ENCODE measurements at places on chromosomes 5 and 9.

- H3K27ac ChIP-seq: no peak overlapping the region
- DNase-seq: peak; percentile 62
- H3K36me3 ChIP-seq: no peaks in the 10 kb centered on the region
- no peaks in the 10 kb centered on the region for H3K27me3 ChIP-seq
- H3K4me3 ChIP-seq: no peak overlapping the region
Measured at GRCh38 chr9:33921967-33922895, 105.3 kb downstream of the UBE2R2 start.

DNA sequence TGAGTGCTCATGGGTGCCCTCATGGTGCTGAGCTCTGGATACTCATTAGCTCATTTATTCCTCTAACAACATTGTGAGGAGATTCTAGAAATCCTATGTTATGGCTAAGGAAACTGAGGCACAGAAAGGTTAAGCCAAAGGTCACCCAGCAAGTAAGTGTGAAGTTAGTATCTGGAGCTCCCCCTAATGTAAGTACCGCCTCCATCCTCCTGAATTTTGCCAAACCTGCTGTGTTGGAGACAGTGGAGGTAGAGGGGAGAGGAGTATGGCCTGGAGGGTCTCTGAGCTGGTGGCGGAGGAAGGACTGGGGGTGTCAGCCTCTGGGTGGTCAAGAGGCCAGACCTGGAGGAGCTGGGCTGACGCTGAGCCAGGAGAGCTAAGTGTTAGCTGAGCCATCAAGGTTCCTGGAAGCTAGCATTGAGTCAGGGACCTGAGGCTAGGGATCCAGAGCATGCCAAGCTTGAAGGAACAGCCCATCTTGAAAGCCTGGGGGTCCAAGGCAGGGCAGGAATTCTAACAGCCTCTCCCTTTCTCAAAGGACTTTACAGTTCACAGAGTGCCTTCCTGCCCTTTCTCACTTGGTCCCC lies 114.8 kb downstream of the RGS3 start:
- DNase-seq: peak; percentile 82
- H3K4me1 ChIP-seq: peaks cover 100% of the 10 kb centered on the region
- peak overlapping the region; percentile 69 for H3K4me3 ChIP-seq
- peaks cover 2% of the 10 kb centered on the region for H3K36me3 ChIP-seq
- H3K27ac ChIP-seq: peak overlapping the region; percentile 87
- no peaks in the 10 kb centered on the region for H3K27me3 ChIP-seq

DNA sequence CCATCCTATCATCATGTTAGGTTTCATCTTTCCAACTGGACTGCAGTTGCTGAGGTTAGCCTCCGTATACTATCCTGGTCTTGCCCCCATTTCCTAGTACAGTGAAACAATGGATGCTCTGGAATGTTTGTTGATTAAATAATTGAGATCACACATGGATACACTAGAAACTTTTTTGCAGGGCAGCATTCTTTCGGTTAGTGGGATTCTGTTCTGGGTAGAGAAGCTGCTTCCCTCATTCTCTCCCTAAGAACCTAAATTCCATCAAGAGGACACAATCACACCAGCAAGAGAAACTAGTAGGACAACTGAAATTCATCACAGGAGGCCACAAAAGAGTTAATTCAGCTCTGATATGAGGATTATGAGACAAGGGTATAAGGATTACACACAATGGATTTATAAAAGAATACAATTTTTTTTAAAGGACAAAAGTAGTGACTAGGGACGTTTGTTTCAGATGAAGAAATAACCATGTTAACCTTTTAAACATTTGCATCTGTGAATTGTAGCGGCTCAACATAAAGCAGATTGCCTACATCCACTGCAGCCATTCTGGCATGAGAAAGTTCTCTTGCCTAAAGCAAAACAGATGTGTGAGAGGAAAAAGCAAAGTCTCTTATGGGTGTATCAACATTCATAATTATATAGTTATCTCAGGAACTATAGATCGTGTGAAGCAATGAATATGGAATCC lies 162.7 kb upstream of the LHFPL2 start:
- no peak for DNase-seq
- H3K27ac ChIP-seq: no peak overlapping the region
- no peak overlapping the region for H3K4me3 ChIP-seq
- H3K4me1 ChIP-seq: no peaks in the 10 kb centered on the region
- H3K27me3 ChIP-seq: no peaks in the 10 kb centered on the region

GRCh38 chr9:127854184-127854806 lies at the start of gene ENG:
ENG (minus strand) TSS chr9:127854658; CDS start chr9:127854355, 303 bp downstream.
- no peaks in the 10 kb centered on the region for H3K27me3 ChIP-seq
- DNase-seq: peak; percentile 89
- no peaks in the 10 kb centered on the region for H3K36me3 ChIP-seq

DNA sequence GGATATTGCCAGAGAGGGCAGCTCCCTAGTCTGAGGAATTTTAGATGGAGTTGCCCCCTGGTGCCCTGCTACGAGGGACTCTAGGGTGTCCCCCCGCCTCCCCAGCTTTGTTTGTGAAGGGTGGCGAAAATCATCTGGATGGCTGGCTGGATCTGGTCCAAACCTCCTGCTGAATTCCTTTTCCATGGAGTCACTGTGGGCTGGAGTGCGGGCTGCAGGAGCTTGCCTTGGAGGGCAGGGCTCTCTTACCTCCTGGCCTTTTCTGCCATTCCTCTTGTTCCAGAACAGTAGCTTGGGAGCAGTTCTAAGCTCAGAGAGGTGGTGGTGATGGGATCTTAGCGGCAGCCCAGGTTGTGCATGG lies 2.1 kb downstream of the SYNPO start:
- no peaks in the 10 kb centered on the region for H3K36me3 ChIP-seq
- H3K27ac ChIP-seq: peak overlapping the region; percentile 86
- no peaks in the 10 kb centered on the region for H3K27me3 ChIP-seq
- no peak overlapping the region for H3K4me3 ChIP-seq
- DNase-seq: peak; percentile 46

DNA sequence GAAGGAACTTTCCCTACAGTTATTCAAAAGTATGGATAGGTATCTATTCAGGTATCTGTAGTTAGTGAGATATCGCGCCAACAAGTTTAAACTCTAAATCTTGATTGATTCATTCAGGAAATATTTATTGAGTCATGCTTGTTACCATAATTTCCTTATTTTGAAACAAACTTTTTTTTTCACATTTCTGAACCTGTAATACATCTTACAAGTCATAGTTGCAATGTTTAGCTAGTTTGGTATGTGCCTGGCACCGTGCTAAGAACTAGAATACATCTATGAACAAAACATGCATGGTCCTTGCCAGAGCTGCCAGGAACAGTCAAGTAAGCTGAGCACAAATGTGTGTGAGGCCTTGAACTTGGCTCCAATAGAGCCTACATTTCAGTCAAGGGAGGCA lies 226.4 kb downstream of the PCSK5 start:
- H3K36me3 ChIP-seq: no peaks in the 10 kb centered on the region
- H3K27me3 ChIP-seq: no peaks in the 10 kb centered on the region
- no peak for DNase-seq
- H3K27ac ChIP-seq: no peak overlapping the region
- H3K4me1 ChIP-seq: no peaks in the 10 kb centered on the region

DNA sequence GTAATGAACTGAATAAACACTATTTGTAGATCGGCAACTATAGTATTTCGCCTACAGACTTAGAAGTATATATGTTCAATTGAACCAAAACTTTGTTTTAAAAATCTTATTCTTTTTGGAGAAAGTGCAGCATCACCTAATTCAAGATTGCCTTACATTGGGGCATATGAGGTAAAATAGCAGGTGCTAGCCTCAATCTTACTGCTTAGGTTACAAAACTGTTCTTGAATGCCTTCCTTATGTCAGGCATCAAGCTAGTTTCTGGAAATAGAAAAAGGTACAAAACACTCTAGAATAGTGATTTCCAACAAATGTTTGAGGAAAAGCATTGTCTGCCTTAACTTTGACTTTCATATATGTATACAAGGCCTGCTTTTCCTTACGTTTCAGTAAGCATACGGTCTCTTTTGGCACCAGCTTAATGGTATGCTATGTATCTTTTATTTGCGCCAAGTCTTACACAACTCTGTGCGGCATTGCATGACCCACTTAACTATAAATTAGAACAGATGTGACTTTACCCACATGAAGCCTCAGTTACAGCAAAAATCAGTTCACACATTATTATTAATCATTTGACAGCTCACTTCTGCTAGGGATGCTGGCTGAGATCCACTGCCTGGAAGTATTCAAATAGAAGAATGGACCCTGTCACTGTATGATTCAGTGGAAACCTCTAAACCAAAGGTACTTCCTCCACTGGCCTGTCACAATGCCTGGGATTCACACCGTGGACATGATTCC lies 174.1 kb downstream of the PRELID2 start:
- H3K4me1 ChIP-seq: no peaks in the 10 kb centered on the region
- no peaks in the 10 kb centered on the region for H3K27me3 ChIP-seq
- H3K4me3 ChIP-seq: no peak overlapping the region

- DNase-seq: no peak
- H3K27ac ChIP-seq: no peak overlapping the region
- no peak overlapping the region for H3K4me3 ChIP-seq
- H3K4me1 ChIP-seq: peaks cover 20% of the 10 kb centered on the region
- no peaks in the 10 kb centered on the region for H3K36me3 ChIP-seq
- H3K27me3 ChIP-seq: no peaks in the 10 kb centered on the region
Measured at GRCh38 chr9:114888607-114889006, 41.8 kb downstream of the TNFSF8 start.

DNA sequence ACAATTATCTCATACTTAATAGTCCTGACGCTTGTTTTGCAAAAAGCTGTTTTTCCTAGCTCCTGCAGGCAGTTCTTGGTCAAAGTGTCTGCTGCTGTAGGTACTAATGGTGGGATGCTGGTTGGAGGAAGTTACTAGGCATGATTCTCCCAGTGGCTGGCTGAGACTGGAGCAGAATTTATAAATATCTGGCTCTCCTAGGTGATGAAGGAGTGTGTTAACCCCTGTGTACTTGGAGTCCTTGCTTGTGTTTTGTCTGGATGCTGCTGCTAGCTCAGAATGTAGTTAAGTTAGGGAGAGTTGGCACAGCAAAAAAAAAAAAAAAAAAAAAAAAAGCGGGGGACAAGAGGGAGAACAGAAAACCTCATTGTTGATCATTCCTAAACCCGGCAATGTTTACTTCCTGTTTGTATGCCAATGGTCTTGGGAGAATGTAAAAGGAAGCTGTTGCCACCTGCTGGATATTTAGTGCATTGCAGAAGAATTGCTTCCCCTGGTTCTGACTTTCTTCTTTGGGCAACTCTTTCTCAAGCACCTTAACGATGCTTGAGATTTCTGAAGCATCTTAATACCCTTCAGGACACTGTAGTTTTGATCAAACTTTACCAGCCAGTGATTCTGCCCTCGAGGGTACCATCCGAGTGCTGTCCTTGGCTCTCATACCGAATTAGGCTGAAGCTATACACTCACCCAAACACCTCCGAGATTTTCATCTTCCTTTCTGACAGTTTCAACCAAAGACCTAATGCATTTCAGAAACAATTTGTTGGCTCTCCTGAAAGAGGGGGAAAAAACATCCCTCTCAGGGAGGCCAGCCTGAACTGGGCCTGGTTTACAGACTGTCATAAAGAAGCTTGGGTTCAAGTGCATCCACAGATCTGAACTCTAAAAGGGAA lies 71.7 kb upstream of the WWC1 start:
- H3K36me3 ChIP-seq: no peaks in the 10 kb centered on the region
- no peaks in the 10 kb centered on the region for H3K27me3 ChIP-seq
- no peak for DNase-seq
- H3K4me1 ChIP-seq: no peaks in the 10 kb centered on the region
- H3K27ac ChIP-seq: no peak overlapping the region

GRCh38 chr9:133122935-133123611 lies 2.0 kb upstream of the RALGDS start:
- H3K36me3 ChIP-seq: no peaks in the 10 kb centered on the region
- no peak for DNase-seq
- H3K4me3 ChIP-seq: no peak overlapping the region
- no peaks in the 10 kb centered on the region for H3K27me3 ChIP-seq

GRCh38 chr9:90103771-90104170 lies 499.0 kb downstream of the GADD45G start:
- no peaks in the 10 kb centered on the region for H3K27me3 ChIP-seq
- H3K4me1 ChIP-seq: no peaks in the 10 kb centered on the region

GRCh38 chr9:108376140-108376539 lies 479.6 kb downstream of the ACTL7B start:
- no peak overlapping the region for H3K4me3 ChIP-seq
- no peak for DNase-seq
- H3K4me1 ChIP-seq: no peaks in the 10 kb centered on the region

- H3K4me3 ChIP-seq: no peak overlapping the region
- H3K36me3 ChIP-seq: no peaks in the 10 kb centered on the region
- no peak for DNase-seq
- no peaks in the 10 kb centered on the region for H3K4me1 ChIP-seq
- H3K27me3 ChIP-seq: no peaks in the 10 kb centered on the region
- no peak overlapping the region for H3K27ac ChIP-seq
Measured at GRCh38 chr5:95975703-95976102, 14.1 kb upstream of the ELL2 start.

- H3K27me3 ChIP-seq: no peaks in the 10 kb centered on the region
- H3K27ac ChIP-seq: no peak overlapping the region
- H3K4me3 ChIP-seq: no peak overlapping the region
- no peak for DNase-seq
- H3K36me3 ChIP-seq: no peaks in the 10 kb centered on the region
Measured at GRCh38 chr5:140988608-140989007, 22.3 kb downstream of the PCDHAC2 start.

DNA sequence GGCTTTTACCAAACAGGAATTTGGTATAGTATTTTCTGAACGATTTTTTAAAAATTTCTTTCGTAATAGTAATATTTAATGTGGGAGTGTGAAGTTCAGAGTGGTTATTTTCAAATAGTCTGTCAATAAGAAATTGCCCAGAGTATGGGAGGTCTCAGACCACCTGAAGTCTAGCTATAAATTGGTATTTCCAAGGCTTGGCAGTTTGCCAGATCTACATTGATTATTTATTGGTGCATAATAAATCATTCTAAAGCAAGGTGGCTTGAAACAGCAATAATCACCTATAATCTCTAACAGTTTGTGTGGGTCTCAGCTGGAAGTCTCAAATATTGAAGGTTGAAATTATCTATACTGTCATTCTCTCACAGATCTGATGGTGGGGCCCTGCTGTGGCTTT lies 118.5 kb downstream of the PRR16 start:
- H3K27ac ChIP-seq: no peak overlapping the region
- no peak overlapping the region for H3K4me3 ChIP-seq
- DNase-seq: no peak
- no peaks in the 10 kb centered on the region for H3K27me3 ChIP-seq
- H3K4me1 ChIP-seq: no peaks in the 10 kb centered on the region
- no peaks in the 10 kb centered on the region for H3K36me3 ChIP-seq

DNA sequence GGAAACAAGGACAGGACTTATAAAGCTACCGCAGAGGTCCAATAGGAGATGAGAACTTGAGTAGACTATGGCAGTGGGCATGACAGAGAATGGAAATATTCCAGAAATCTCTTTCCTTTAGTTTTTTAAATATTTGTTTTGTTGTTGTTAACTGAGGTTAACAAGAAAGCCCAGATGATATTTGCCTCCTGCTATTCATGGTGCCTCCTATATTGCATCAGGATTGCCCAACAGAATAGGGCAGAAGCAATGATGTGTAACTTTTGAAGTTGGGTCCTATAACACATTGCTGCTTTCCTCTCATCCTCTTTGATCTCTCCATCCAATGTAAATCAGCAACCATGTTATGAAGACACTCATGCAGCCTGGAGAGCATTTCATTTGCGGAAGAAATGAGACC lies 42.8 kb downstream of the PDE4D start:
- H3K27me3 ChIP-seq: no peaks in the 10 kb centered on the region
- no peak for DNase-seq
- H3K27ac ChIP-seq: no peak overlapping the region
- no peak overlapping the region for H3K4me3 ChIP-seq
